Stimulated activated naive CD4-positive, alpha-beta T cell (primary cell): ENCODE measurements at places on chromosomes 6 and 20.

DNA sequence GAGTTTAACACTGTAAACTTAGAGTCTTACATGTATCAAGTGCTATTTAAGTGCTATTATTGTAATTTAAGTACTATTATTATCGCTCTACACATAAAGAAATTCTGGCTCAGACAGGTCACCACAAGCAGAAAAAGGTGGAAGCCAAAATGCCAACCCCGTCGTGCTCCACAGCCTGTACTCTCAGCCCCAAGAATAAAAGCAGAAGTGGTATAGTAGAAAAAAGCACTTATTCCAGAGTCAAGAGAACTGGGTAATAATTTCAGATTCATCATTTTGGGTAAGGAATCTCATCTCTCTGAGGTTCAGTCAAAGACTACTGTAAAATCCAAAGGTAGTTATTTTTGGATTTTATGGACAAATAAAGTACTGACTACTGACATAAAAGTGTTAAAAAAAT lies 943 bp downstream of the ZUP1 start:
- DNase-seq = no peak

- DNase-seq = peak; percentile 86
Observed at GRCh38 chr6:26157251-26158075, 70.2 kb downstream of the HFE start.

DNA sequence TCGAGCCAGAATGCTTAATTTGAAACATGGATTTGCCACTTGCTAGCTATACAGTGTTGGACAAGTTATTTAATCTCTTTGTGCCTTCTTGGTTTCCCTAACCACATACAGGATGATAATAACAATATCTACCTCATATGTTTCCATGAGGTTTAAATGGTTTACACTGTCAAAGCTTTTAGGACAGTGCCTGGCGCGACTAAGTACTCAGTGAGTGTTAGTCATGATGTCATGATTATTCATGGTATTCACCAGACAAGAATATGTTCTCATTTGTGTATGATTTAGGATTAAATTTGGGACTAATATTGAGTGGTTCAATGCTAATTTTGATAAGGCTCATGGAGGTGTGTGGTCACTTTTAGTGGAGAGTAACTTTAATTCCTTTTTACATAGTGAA lies 167.4 kb downstream of the EYA4 start:
- no peak for DNase-seq

GRCh38 chr20:43448748-43449535 lies 8.8 kb upstream of the SRSF6 start:
- no peak for DNase-seq

DNA sequence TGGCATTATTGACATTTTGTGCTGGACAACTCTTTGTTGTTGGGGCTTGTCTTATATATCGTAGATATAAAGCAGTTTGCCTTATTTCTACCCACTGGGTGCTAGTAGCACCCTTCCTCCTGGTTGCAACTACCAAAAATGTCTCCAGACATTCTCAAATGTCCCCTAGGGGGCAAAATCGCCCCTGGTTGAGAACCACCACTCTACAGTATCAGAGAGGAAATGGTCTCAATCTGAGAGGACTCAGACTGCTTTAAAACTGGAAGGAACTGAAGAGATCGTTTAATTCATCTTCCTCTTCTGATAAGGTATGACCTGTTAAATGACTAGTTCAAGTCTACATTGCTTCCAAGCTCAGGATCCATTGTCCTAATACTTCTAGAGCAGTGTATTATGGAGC lies 14.9 kb downstream of the SH3BGRL2 start:
- DNase-seq = peak; percentile 47

GRCh38 chr20:41398408-41398807 lies 31.8 kb upstream of the EMILIN3 start:
- no peak for DNase-seq

DNA sequence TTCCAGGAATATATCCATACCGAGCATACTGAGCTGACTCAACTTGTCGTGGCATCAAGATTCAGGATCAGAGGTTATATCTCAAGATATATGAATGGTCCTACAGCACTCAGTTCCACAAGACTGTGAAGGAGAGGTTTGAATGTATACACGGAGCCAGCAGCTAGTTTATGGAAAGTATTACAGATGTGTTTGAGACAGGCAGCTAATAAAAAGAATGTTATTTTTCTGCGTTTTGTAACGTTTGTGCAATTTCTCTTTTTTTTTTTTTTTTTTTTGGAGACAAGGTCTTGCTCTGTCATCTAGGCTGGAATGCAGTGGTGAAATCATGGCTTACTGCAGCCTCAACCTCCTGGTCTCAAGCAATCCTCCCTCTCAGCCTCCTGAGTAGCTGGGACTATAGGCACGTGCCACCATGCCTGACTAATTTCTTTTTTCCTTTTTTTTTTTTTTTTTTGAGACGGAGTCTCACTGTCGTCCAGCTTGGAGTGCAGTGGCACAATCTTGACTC lies 3.4 kb upstream of the FAM110A start:
- no peak for DNase-seq

- DNase-seq = no peak
Observed at GRCh38 chr20:35635652-35636051, 20.0 kb downstream of the SPAG4 start.

DNA sequence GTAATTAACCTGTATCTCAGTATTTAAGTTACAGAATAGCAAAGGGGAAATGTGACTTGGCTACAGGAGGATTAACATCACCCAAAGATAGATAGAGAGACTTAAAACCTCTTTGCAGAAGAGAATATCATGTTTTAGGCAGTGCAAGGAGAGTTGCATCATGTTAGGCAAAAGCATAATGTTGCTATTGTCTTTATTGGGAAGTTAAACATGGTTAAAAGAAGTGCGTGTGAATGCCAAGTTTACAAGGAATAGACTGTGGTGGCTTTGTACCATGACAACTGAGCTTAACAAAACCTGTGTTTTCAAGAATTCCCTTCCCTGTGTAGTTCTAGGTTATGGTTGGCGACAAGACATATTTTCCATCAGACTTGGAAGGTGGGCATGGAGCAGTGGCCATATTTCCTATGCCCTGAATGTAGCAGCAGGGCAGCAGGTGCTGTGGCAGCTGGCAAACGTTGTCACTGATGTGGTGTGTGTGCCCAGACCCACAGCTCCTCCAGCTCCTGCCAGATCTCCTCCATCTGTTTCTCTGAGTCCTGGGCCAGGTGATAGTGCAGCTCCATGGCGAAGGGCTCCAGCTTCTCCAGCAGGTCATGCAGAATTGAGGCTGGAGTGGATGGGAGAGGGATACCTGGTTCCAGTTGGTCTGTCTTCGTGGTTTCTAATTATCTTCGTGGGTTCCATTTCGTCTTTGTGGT lies 163.3 kb downstream of the QRSL1 start:
- no peak for DNase-seq

DNA sequence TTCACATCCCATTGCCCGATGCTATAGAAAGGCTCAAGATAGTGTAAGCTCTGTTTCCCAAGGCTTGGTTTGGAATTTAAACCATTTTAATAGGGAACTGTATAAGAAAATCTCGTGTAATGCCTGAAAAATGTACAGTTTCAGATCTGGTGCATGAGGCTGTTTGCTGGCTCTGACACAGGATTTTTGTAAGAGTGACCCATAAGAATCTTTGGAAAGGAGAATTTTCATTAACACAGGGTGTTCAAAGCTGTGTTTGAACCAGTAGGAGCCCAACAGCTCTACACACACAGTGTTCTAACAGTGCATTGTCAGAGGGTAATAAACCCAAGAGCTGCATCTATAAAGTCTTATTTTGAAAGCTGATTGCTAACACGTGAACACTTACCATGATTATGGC lies 293.5 kb downstream of the PRL start:
- DNase-seq = no peak

DNA sequence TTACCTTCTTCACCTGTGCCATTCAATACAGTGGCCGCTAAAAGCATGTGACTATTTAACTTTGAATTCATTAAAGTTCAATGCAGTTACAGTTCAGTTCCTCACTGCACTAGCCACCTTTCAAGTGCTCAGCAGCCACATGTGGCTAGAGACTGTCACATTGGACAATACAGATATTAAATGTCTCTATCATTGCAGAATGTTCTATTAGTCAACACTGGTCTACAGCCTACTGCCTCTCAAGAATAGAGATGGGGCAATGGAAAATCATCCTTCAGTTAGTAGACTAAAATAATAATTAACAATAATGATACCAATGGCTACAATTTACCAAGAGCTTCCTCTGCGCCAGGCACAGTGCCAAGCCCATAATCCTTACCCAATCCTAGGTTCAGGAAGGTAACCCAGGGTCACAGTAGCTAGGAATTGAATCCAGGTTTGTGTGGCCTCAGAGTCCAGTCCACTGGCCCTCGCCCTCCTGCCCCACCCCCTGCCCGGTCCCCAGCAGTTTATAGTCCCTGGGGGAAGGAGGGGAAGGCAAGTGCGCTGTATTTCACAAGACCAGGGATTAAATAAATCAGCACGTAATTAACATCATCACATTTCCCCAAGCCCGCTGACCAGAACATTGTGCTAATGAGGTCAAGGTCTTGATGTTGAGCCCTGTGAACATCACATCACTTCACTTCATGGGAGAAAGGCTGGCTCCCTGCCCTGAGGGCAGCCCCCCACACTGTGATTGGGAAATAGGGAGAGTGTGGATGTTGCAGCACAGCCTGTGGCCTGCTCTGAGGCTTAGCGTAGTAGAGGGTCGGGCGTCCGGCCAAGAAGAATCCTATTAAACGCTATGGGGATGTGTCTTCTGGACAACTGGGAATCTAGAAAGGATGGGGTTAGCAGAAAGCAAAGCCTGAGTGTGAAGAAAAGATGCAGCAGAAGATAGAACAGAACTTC lies 147.2 kb downstream of the VEGFA start:
- no peak for DNase-seq

- DNase-seq = no peak
Observed at GRCh38 chr6:54588176-54588575, 258.4 kb upstream of the FAM83B start.

GRCh38 chr6:54204921-54205591 lies 93.8 kb downstream of the MLIP start:
- no peak for DNase-seq

GRCh38 chr6:164150232-164150631 lies 735.7 kb downstream of the QKI start:
- no peak for DNase-seq

DNA sequence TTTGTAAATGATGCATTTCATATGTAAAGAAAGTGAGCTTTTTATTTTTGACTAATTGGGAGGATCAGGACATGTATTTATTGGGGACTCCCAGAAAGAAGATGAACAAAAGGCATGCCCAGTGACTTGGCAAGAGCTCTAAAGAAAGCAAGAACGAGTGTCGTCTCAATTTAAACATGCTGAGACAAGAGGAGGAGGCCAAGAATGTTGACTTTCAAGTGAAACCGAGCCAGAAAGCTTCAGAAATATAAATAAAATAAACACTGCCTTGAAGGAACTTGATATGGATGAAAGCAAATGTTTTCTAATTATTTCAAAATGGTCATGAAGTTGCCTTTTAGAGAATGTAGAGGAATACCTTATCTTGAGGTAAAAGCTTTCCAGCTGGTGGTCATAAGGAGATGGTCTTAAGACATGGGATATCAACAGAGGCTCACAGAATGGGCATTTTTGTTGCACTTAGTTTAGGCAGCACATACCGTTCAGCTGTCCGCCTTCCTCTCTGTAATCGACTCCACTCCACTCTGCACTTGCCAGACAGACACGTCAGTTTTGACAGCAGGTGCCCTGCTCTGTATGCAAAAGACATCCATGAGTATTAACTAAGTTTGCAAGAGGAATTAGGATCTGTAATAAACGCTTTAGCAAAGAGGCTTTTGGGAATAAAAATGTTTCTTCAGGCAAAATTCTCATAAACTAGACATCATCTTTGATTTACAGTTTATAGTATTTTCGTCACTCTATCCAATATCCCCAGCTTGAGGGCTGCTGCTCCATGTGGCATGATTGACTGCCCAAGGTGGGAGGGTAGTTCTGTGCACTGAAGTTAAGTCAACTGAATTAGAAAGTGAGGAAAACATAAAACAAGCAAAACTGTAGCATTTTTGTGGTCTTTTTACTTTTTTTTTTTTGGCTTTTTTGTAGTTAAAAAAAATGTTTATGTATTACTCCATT lies 613.1 kb downstream of the PKHD1 start:
- no peak for DNase-seq

- DNase-seq = no peak
Observed at GRCh38 chr6:166579237-166579850, 7.1 kb downstream of the RAMACL start.

DNA sequence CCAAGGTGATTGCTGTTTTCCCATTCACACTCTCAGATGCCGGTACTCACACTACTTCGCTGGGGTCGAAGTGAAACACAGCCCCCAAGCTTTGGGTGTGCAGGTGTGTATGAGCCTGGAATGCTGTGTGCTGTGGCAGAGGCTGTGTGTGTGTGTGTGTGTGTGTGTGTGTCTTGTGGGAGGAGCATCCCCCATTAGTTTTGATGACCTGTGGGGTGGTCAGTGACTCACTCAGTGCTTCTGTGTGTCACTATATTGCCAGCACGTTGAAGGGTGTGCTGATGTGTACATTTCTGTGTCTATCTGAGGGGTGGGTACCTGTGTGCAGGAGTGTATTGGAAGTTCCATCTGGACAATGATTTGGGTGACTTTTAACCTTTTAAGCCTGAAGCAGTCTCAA lies 5.0 kb upstream of the SLC12A5 start:
- DNase-seq = no peak

GRCh38 chr6:133184798-133185372 lies 56.3 kb upstream of the EYA4 start:
- DNase-seq = no peak

GRCh38 chr20:9689041-9689440 lies 149.8 kb downstream of the PAK5 start:
- no peak for DNase-seq

GRCh38 chr6:41463062-41463930 lies 82.9 kb upstream of the FOXP4 start:
- DNase-seq = no peak

DNA sequence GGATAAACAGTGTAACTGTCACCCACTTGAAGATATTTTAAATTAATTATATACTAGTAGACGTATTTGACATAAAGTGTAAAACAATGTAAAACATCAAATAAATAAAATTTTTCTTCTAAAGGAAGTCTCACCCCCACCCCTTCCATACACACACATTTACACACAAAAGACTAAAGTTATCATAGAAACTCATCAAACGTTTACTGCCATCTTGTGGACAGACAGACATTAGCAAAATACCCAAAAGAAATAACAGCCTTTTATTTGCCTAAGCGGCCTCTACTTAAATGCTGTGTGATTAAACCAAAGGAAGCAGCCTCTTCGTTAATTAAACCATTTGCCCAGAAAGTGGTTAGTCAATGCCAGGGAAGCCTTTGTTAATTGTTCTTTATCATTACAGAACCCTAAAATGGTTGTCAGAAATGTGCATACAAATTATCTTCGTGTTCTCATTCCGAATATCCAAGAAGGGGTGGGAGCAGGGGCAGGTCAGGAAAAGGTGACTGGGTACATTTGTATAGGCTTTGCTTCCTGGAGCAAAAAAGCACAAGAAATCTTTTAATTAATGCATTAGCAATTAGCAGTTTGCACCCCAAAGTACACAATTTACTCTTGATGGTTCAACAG lies 176.2 kb upstream of the SASH1 start:
- DNase-seq = no peak

- DNase-seq = peak; percentile 53
Observed at GRCh38 chr6:83884523-83884922, 25.0 kb downstream of the CYB5R4 start.
